Central memory CD8-positive, alpha-beta T cell (primary cell): ENCODE measurements at places on chromosomes 5 and 9.

DNA sequence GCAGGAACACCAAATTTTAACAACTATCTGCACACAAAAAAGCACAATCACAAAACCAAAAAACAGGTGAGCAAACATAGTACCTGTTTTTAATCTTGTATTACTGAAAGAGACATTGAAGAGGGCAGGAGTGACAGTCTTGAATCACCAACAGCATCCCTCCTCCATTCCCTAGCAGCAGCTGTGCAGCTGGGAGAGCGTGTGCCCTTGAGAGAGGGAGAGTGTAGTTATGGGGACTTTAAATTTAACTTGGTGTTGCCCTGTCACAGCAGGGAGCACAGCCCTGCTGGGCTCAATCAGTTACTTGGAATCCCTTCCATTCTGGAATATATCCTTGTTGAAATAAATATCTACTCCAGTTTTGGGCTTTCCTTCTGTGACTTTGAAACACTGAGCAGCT is 1938.7 kb upstream of the NUDT12 start:
- no peaks in the 10 kb centered on the region for H3K27me3 ChIP-seq
- no peaks in the 10 kb centered on the region for H3K4me1 ChIP-seq
- no peak for DNase-seq
- no peak overlapping the region for H3K4me3 ChIP-seq

DNA sequence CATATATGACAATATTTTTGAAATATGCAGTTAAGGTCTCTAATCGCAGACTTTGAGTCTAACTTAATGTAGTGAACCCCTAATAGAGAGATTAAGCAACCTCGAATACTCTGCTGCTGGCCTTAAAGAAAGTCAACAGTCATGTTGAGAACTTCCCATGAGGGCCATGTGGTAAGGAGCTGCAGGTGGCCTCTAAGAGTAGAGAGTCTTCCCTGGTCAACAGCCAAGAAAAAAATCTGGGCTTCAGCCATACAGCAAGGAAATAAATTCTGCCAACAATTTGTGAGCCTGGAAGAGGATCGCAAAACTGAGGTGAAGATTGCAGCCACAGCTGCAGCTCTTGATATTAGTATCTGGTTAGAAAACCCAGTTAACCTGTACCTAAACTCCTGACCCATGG is 935.2 kb upstream of the TYRP1 start:
- H3K27ac ChIP-seq: no peak overlapping the region
- H3K4me1 ChIP-seq: no peaks in the 10 kb centered on the region
- no peak overlapping the region for H3K4me3 ChIP-seq
- DNase-seq: no peak
- H3K27me3 ChIP-seq: no peaks in the 10 kb centered on the region

DNA sequence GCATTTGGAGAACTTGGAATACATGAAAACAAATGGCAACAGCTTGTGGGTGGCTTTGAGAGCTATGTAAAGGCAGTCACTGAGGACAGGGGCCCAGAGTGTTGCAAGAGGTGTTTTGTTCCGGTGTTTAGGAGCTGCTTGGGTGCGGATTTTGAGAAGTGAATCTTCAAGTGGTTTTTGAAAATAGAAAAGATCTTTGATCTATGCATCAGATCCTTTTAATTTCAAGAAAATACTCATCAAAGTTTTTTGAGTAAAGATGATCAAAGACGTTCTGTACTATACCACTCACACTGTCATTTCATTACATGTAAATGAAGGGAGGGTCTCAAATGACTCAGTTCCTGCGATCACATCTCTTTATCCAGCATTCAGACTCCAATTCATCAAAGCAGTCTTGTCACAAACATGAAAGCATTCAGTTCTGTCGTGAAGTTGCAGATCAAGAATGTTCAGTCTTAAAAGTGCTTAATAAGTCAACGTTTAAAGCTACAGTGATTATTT is 112.5 kb downstream of the WDR41 start:
- H3K36me3 ChIP-seq: no peaks in the 10 kb centered on the region
- no peak for DNase-seq
- peaks cover 10% of the 10 kb centered on the region for H3K4me1 ChIP-seq
- H3K27me3 ChIP-seq: peaks cover 12% of the 10 kb centered on the region
- no peak overlapping the region for H3K4me3 ChIP-seq

GRCh38 chr5:137560420-137560819 is 61.3 kb upstream of the SPOCK1 start:
- H3K4me1 ChIP-seq: no peaks in the 10 kb centered on the region
- peaks cover 38% of the 10 kb centered on the region for H3K27me3 ChIP-seq
- no peak overlapping the region for H3K27ac ChIP-seq
- peaks cover 2% of the 10 kb centered on the region for H3K36me3 ChIP-seq
- DNase-seq: no peak

DNA sequence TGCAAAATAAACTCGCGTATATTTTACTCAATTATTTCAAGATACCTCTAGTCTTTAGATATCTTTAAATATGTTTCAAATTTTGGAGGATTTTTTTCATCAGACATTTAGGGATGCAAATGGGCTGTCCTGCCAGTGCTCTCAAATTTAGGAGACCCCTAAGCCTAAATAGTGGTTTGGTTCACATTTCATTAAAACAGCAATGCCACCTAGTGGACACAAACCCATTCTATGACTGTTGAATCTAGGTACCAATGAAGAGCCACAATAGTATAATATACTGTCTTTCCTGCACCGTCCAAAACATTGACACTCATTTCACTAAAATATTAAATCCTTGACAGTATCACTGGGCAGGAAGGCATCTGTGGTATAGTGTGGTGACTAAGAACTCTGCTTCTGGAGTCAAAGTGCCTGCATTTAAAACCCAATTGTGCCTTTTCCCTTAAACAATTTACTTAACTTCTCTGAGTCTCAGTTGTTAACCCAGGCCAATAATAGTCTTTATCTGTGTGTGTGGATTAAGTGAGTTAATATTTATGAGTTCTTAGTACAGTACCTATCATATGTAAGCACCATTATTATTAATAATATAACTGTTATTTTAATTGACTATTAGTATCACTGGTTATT is 148.0 kb downstream of the RORB start:
- H3K4me3 ChIP-seq: no peak overlapping the region
- peaks cover 9% of the 10 kb centered on the region for H3K27me3 ChIP-seq
- no peaks in the 10 kb centered on the region for H3K36me3 ChIP-seq

DNA sequence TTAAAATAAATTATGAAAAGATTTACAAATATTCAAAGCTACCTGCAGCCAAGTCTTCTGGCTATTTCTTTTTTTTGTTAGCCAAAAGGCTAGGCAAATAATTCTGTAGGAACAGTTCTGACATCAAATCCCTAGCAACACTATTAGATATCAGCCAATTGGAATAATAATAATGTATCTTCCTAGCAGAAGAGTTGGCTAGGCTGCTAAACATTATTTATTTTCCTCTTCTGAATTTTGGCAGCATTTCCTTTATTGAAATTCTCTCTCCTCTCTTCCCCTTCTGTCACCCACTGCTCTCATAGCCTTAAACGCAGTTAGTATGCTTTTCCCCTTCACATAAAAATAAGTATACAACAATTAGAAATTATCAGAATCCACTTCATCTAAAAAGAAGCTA is 42.6 kb downstream of the ZDHHC21 start:
- no peak for DNase-seq
- no peak overlapping the region for H3K27ac ChIP-seq
- H3K36me3 ChIP-seq: peaks cover 2% of the 10 kb centered on the region

DNA sequence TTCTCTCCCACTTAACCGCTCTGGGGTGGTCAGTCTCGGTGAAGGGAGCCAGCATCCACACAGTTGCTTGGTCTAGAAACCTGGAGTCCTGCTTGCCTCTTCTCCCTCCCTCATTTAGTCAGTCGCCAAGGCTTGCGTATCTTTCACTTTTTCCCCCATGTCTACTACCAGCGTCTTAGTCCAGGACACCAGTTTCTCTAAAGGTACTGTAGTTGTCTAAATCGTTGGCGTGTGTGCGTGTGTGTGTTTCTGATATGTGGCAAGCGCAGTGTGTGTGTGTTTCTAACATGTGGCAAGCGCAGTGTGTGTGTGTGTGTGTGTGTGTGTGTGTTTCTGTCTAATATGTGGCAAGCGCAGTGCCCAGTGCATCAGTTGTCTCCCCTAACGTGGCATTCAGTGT is 641 bp downstream of the ATP6V1G1 start:
- H3K4me1 ChIP-seq: peaks cover 54% of the 10 kb centered on the region
- peak overlapping the region; percentile 96 for H3K4me3 ChIP-seq
- DNase-seq: no peak
- H3K27me3 ChIP-seq: no peaks in the 10 kb centered on the region
- peak overlapping the region; percentile 100 for H3K27ac ChIP-seq

DNA sequence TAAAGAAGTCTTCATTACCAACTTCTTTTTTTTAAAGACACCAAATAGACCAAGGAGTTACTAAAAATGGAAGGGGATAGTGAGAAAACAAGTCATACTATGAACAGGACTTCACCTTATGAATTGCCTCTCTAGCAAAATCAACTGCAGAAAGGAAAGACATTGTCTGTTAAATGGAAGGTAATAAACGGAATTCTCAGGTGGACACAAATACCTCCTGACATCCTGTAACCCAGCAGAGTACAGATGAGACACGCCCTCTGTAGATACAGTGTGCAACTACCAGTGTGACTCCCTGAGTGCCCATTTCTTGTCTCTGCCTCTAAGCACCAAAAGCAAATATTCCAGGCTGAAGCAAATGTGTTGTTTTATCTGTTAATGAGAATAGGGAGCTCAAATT is 12.2 kb upstream of the PLPP1 start:
- H3K27me3 ChIP-seq: peaks cover 50% of the 10 kb centered on the region
- no peaks in the 10 kb centered on the region for H3K4me1 ChIP-seq
- no peak overlapping the region for H3K27ac ChIP-seq
- no peaks in the 10 kb centered on the region for H3K36me3 ChIP-seq
- DNase-seq: no peak

- no peak overlapping the region for H3K4me3 ChIP-seq
- H3K36me3 ChIP-seq: no peaks in the 10 kb centered on the region
- no peaks in the 10 kb centered on the region for H3K4me1 ChIP-seq
- no peak overlapping the region for H3K27ac ChIP-seq
These were observed 255.1 kb downstream of the MAST4 start for GRCh38 chr5:66851306-66851705.

- peak overlapping the region; percentile 96 for H3K4me3 ChIP-seq
- no peaks in the 10 kb centered on the region for H3K27me3 ChIP-seq
- H3K27ac ChIP-seq: peak overlapping the region; percentile 96
- peaks cover 54% of the 10 kb centered on the region for H3K36me3 ChIP-seq
- DNase-seq: no peak
These were observed 1.6 kb downstream of the SKP1 start for GRCh38 chr5:134174841-134175839.

DNA sequence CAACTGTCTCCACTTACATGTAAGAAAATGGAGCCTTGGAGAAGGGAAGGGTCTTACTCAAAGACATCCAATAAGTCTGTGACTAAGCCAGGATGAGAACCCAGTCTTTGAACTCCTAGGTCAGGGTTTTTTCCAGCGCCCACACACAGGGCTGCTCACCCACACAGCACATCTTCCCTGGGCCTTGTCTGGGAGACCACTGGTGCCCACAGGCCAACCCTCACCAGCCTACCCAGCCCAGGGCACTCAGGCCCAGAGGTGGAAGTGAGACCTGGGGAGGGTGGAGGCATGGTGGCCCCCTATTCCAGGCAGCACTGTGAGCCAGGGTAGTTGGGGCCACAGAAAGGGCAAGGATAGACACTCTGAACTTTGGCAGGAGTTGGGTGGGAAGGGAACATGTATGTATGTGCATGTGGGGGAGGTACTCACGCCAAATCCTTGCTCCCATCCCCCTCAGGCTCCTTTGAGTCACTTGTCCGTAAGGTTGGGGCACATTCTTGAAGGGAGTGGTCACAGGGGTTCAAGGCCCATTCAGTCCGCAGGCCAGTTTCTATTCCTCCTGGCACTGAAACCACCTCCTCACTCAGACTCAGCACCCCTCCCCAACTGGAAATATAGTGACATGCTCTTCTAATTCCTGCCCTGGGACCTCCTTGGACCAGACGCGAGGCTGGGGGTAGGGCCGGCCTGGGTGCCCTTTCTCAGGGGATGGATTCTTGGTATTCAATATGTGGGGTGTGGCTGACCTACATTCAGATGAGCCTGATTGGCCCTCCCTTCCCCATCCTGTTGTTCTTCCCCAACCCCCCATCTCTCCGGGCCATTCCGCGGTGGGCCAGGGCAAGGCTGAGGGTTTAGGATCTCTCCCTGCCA is 2.9 kb upstream of the SLC4A9 start:
- peak overlapping the region; percentile 51 for H3K4me3 ChIP-seq
- no peak for DNase-seq
- peaks cover 9% of the 10 kb centered on the region for H3K27me3 ChIP-seq
- H3K4me1 ChIP-seq: peaks cover 8% of the 10 kb centered on the region

- H3K27me3 ChIP-seq: no peaks in the 10 kb centered on the region
- H3K4me3 ChIP-seq: no peak overlapping the region
- H3K4me1 ChIP-seq: no peaks in the 10 kb centered on the region
- H3K27ac ChIP-seq: no peak overlapping the region
- DNase-seq: no peak
- H3K36me3 ChIP-seq: no peaks in the 10 kb centered on the region
These were observed 114.2 kb downstream of the SEMA5A start for GRCh38 chr5:9431496-9432258.

DNA sequence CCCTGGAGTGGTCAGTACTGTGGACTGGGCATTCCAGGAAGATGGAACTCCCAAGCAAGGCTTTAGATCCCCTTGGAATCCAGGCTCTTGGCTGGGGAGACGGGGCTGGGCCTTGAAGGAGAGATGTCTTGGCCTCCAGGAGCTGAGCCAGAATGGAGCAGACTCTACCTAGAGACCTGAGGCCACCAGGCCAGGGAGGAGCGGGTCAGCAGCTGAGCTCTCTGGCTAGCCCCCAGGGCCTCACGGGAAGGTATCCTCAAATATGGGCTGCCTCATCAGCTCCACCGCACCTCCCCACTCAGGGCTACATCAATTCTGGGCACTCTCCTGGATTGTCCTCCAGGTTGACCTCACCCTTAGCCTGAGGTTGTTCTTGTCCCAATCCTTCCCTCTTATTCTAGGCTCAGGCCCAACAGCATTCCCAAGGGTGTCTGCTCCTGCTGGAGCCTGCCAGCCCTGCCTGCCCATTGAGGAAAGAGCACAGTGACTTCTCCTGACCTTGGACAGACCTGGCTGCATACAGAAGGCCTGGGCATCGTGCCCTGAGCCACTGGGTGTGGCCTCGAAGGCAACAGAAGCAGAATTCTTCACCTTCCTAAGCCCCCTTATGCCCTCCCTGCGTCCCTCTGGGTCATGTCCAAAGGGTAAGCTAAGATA is 3.0 kb upstream of the PDLIM4 start:
- H3K27ac ChIP-seq: no peak overlapping the region
- peaks cover 30% of the 10 kb centered on the region for H3K27me3 ChIP-seq
- H3K36me3 ChIP-seq: no peaks in the 10 kb centered on the region
- no peak overlapping the region for H3K4me3 ChIP-seq

DNA sequence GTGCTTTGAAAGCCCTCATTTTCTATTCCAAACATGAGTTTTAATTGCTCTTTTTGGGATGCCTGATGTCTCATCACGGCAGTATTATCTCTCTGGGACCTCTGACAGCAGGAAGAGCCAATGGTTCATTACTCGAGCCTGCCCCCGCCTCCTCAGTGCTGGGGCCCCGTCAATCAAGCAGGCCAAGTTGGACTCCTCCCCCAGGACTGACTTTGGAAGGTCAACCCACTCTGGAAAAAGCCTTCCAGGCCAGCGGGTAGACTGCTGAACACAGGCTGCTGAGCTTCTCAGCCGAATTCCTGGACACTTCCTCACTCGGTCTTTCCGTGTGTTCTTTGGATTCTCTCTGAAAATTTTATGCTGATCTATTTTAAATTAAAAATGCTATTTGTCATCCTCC is 9.5 kb upstream of the BARHL1 start:
- no peak for DNase-seq
- no peak overlapping the region for H3K27ac ChIP-seq
- H3K27me3 ChIP-seq: peaks cover 76% of the 10 kb centered on the region
- H3K36me3 ChIP-seq: no peaks in the 10 kb centered on the region
- no peak overlapping the region for H3K4me3 ChIP-seq
